ENCODE measurements at places on chromosomes 3 and 15.

DNA sequence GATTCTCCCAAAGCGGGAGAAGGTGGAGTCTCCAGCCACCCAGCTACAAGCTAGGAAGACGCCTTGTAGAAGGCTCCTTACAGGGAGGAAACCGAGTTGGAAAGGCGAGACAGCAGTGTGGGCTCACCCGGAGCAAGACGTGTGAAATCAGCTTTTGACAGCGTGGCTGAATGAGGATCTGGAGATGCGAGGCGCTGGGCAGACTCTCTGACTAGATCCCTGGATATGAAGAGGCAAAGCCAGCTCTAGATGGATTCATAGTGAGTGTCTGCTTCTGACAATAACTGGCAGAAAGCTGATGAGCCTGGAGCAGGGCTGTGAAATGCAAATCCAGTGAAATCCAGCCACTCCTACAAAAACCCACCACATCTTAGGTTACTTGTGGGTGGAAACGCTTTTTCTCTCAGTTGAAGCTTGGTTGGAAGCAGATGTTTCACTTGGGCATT, 41.0 kb downstream of the GOLGA6A start:
- DNase-seq, result peak; percentile 57

DNA sequence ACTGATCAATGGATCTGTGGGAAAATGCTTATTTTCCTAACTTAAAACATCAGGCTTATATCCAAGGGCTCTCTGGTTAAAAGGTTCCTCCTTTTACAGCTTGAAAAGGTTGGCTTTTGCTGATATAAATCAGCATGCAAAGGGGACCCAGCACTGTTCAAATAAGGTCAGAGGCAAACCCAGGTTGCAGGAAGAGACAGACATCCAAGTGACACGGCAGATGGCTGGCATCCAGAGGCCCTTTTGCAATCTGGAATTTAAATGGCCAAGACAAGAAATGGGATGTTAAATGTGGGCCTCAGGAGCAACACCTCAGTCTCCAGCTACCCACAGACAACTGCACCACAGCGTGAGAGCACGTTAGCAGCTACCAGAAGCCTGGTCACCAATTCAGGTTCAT, 6.3 kb downstream of the SH3BP5 start:
- DNase-seq, result no peak

GRCh38 chr3:177481329-177481728, 284.0 kb upstream of the TBL1XR1 start:
- DNase-seq, result no peak

DNA sequence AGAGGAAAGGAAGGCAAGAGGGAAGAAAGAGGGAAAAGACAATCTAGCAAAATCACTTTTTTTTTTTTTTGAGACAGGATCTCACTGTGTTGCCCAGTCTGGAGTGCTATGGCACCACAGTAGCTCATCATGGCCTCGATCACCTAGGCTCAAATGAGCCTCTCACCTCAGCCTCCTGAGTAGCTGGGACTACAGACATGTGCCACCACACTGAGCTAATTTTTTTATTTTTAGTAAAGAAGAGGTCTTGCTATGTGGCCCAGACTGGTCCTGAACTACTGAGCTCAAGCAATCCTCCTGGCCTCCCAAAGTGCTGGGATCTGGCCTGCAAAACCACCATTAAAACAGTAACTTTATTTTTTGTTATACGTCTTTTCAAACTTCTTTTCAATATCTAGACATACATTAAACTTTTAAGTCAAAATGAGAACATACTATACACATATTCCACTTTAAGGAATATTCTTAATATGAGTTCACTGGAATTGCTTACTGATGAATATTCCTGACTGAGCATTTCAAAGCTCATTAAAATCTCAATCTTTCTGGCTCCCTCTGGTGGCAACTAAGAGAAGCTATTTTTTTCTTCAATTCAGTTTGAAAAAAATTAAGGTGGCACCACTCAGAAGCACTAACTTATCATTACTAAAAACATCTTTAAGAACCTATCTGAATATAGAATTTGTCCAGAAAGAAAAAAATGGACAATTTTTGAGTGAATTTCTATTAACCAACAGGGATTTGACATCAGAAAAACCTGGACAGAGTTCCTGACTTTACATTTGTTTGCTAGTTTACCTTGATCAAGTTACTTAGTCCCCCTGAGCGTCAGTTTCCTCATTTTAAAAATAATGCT, 40.9 kb downstream of the UACA start:
- peak; percentile 51 for DNase-seq

DNA sequence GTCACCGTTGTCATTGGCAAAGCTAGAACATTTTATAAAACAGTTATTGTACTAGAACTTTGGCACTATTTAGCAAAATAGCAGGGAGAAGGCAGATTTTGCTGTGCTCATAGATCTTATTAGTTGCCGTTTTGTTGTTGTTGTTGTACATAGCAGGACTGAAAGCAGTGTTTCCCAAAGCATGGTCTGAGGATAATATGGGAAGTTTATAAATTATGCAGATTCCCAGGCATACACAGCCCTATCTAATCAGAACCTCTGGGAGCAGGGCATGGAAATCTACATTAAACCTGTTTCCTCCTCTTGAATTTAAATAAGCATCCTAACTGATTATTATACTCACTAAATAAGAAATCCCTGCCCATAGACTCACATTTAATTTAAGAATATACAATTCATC, 87.9 kb downstream of the RAP2B start:
- no peak for DNase-seq

- DNase-seq, result no peak
Observed at GRCh38 chr15:25180606-25181292, 226.0 kb downstream of the SNRPN start.

DNA sequence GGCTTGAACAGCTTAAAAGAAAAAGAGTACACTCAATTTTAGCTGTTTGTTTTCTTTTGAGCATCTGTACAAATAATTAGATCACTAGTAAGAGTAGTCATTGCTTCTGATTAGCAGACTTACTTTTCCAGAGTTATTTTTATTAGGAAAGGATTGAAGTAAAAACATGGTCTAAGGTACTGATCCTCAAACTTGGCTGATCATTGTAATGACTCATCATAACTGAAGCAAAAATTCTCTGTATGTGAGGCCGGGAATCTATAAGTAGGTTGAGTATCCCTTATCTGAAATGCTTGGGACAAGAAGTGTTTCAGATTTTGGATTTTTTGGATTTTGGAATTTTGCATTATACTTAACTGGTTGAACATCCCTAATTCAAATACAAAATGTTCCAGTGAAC, 12.4 kb downstream of the NMD3 start:
- DNase-seq, result no peak

GRCh38 chr3:84100861-84101260, 857.9 kb upstream of the CADM2 start:
- no peak for DNase-seq

DNA sequence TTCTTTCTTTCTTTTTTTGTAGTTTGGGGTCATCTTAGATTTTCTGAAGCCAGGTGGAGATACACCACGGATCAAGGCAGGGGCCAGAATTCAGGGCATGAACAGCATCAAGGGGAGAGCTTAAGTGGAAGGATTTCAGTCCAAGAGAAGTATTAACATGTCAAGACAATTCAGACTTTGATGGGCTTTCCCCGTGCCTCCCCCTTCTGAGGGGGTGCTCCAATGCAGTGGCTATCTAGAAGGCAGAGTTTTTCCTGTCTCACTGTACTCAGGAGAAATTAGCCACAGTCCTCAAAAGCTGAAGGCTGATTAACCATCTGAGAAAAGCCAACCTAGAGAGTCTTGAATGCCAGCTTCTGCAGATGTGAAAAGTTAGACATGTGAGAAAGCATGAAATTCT, 127.3 kb downstream of the TGFBR2 start:
- no peak for DNase-seq

DNA sequence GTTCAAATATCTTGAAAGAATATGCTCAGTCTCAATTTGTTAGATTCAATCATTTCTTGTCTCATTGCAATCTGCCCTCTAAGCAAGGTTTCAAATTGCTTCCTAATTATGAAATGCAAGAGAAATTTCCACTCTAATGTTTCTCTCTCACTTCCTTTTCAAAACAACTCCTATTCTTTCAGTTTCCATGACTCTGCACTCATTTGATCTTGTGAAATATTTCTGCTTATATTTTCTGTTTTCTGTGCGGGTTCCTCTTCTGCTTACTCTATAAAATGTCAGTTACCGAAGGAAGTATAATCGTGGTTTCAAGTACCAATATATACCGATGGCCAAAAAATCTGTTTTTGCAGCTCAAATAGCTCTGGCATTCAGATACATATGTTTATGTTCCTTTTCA, 521.9 kb upstream of the NAALADL2 start:
- no peak for DNase-seq

GRCh38 chr3:122961146-122961545, 66.4 kb downstream of the SEMA5B start:
- DNase-seq, result no peak

GRCh38 chr3:142315083-142315482, 89.7 kb upstream of the GK5 start:
- no peak for DNase-seq

GRCh38 chr3:128707928-128708494, 18.0 kb upstream of the RAB7A start:
- DNase-seq, result no peak

- no peak for DNase-seq
Observed at GRCh38 chr3:28745916-28746617, 397.4 kb upstream of the AZI2 start.

GRCh38 chr3:33664195-33664594, 53.9 kb downstream of the CLASP2 start:
- no peak for DNase-seq

DNA sequence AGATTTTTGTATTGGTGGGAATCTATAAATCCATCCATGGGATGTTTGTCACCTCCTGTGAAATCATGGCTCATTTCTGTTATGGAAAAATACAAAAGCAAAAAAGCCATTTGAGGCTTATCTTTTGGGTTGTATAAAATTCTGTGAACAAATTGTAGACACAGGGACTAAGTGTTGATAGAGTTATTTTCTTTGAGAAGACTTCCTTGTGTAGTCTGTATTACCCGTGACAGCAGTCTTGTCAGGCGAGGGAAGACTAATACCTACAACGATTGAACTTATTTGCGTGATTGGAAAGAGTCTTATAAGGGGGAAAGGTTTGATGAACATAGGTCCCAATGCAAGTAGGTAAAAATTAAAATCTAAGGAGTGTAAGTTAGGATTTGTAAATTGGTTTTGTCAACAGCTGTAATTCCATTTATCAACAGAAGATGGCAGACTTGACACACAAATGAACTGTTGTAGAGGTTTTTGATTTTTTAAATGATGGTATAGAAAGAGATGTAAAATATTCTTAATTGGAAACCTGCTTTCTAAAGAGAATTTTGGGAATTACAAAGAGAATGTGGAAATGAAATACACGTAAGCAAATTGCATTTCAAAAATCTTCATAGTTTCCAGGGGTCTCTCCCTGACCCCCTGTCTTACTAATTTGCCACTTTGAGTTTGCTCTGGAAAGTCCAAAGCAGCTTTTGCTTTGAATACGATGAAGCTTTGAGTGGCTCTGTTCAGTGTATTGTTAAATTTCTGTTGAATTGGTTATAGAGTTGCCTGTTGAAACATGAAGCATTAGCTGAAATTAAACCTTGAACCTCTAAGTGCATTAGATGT, 33.2 kb downstream of the SLC25A26 start:
- no peak for DNase-seq

DNA sequence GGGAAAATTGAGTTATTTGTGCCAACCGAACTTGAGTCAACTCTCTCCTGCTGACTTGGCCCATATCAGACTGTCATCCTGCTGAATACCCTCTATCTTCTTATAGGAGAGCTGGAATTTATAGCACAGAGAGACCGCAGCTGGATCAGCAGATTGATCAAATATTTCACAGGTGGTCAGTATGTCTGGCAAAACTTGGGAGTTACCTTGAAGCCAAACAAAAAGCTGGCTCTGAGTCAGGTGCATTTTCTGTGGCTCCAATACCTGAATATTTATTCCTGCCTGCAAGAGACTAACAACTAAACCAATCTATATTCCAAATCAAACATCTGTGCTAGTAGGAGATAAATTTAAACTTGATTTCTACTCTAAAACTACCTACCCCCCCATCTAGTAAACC, 752.1 kb upstream of the ALCAM start:
- DNase-seq, result no peak

GRCh38 chr3:128698211-128699047, 27.6 kb upstream of the RAB7A start:
- DNase-seq, result peak; percentile 80

DNA sequence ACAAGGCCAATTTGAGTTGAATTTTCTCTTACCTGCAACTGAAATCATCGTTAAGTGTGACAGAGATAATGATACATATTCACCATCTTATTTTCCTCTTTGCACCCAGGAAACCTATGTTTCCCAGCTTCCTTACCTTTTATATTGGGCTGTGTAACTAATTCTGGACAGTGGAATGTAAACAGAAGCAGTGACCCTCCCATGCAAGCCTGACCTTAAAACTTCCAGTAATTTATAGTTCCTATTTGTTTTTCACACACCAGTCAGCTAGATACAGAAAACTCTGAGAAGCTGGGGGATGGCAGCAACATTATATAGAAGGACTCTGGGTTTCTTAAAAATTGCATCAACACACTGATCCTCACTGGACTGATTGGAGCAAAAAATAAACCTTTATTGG, 4.5 kb upstream of the ZNF280D start:
- no peak for DNase-seq

GRCh38 chr3:164390046-164390445, 688.2 kb downstream of the SI start:
- no peak for DNase-seq

DNA sequence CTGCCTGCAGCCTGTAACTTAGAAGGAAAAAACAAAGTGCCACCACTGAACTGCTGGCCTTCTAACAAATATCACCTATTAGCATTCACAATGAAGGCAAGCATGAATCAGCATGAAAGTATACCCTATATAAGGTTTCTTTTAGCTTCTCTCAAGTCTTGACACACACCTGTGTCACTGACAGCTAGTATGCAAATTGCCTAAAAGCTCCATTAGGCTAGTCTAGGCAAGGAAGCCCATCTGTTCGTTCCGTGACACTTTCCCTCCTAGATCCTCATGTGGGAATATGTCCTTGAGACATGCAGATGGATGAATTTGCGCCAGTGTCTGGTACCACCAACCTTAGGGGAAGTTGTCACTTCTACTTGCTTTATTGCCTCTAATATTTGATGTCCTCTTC, 129.3 kb downstream of the RBMS3 start:
- peak; percentile 62 for DNase-seq

- peak; percentile 45 for DNase-seq
Observed at GRCh38 chr3:193129607-193130006, 111.4 kb upstream of the PLAAT1 start.
